A549 treated with RU486 at 1 μM for 4 hours (cell line): ENCODE measurements at places on chromosomes 2 and 18. TPM values are rescaled to one million over a fixed set of nuclear protein-coding genes. Genes with fewer than 3 reads are reported as not detected.

DNAH7 gene
- 0.56 to 1.7 TPM (median 1.0 TPM) in 5 replicates for total RNA-seq

ERICH2 gene
- not detected in 5 replicates for total RNA-seq

REG3A gene
- total RNA-seq = not detected in 5 replicates

SIX2 gene
- 0.08 to 0.36 TPM (median 0.19 TPM) in 5 replicates for total RNA-seq

MBD1 gene
- total RNA-seq = 25.2 to 37.5 TPM (median 34.6 TPM) in 5 replicates

ASPRV1 gene
- 0.17 to 0.29 TPM (median 0.23 TPM) in 5 replicates for total RNA-seq

GALNT14 gene
- 44.2 to 55.1 TPM (median 48.9 TPM) in 5 replicates for total RNA-seq

SEC11C gene
- total RNA-seq = 48.6 to 68.5 TPM (median 59.0 TPM) in 5 replicates

NPPC gene
- 0.22 to 0.40 TPM (median 0.34 TPM) in 3 of 5 replicates, not detected in the others for total RNA-seq

AQP12B gene
- total RNA-seq = not detected in 5 replicates

CDH2 gene
- total RNA-seq = 29.9 to 52.8 TPM (median 43.0 TPM) in 5 replicates

KYNU gene
- 270 to 353 TPM (median 281 TPM) in 5 replicates for total RNA-seq

CHST10 gene
- 16.2 to 17.4 TPM (median 16.7 TPM) in 5 replicates for total RNA-seq
